ENCODE measurements at places on chromosomes 2 and 18. TPM values are rescaled to one million over a fixed set of nuclear protein-coding genes. Genes with fewer than 3 reads are reported as not detected.

CAPN14 gene
- polyA plus RNA-seq = 0.13 TPM

MMADHC gene
- 98.1 TPM for polyA plus RNA-seq

SEMA4F gene
- 2.9 TPM for polyA plus RNA-seq

HOXD9 gene
- 0.88 TPM for polyA plus RNA-seq

- no peak for DNase-seq
- no peaks in the 10 kb centered on the region for H3K36me3 ChIP-seq
- no peak overlapping the region for H3K27ac ChIP-seq
- no peaks in the 10 kb centered on the region for H3K27me3 ChIP-seq
- no peak overlapping the region for H3K4me3 ChIP-seq
These were observed 858.5 kb upstream of the PIK3C3 start for GRCh38 chr18:41096504-41096903.

All from large intestine (tissue), 12 donors.